ENCODE measurements at places on chromosomes 2 and 18.
A peak's percentile ranks its signal among the peaks of the same experiment; 100 is the strongest.

DNA sequence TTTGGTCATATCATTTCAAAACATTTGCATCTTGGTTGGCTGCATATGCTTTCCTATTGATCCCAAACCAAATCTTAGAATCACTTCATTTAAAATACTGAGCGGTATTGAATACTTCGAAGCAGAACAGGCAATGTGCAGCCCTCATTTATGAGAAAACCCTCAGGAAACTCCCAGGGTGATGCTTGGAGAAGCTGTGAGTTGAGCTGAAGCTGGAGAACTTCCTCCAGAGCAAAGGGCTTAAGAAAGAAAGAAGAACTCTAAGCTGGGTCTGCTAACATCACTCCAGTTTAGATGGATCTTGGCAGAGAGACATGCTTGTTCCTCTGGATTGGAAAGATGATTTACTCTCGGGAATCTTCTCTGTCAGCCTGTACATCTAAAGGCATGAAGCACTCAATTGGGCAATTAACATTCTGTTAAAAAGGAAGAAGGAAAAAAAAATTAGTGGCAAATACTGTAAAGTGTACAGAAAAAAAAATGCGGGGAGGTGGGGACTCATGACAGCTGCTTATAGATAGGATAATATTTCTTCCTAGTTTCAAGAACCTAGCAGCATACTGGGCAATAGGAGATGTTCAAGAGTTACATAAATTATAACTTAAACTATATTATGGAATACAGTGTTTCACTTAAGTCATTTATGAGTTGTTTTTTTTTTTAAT is 49.5 kb downstream of the ATIC start:
- DNase-seq, result no peak

GRCh38 chr2:240207661-240208060 is 67.2 kb upstream of the OTOS start:
- DNase-seq, result no peak

- DNase-seq, result no peak
These were observed 42.7 kb upstream of the TGFA start for GRCh38 chr2:70596293-70596692.

- no peak for DNase-seq
These were observed 59.0 kb upstream of the THOC1 start for GRCh38 chr18:326846-327245.

DNA sequence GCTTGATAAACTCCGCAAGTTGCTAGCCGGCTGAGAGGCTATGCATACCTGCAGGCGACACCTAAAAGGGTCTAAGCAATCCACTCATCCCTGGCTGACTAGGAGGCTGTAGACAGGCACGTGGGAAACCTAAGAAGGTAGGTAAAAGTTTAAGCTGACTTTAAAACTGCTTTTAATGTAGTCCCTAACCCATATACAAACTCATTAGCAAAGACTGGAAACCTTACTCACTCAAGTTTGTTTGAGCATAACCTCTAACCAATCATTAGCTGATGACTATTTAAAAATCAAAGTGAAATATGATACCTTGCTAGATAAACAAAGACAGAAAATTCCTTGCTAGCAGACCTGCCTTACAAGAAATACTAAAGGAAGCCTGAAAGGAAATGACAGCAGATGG is 106.4 kb downstream of the EXOC6B start:
- DNase-seq, result no peak

DNA sequence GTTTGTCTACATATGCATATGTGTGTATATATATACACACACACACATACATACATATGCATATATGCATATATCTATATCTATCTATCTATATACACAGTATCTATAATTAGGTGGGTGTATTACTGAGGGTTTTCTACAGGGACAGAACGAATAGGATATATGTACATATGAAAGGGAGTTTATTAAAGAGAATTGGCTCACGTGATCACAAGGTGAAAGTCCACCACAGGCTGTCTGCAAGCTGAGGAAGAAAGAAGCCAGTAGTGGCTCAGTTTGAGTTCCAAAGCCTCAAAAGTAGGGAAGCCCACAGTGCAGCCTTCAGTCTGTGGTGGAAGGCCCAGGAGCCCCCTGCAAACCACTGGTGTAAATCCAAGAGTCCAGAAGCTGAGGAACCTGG is 756.0 kb upstream of the ACVR2A start:
- no peak for DNase-seq

DNA sequence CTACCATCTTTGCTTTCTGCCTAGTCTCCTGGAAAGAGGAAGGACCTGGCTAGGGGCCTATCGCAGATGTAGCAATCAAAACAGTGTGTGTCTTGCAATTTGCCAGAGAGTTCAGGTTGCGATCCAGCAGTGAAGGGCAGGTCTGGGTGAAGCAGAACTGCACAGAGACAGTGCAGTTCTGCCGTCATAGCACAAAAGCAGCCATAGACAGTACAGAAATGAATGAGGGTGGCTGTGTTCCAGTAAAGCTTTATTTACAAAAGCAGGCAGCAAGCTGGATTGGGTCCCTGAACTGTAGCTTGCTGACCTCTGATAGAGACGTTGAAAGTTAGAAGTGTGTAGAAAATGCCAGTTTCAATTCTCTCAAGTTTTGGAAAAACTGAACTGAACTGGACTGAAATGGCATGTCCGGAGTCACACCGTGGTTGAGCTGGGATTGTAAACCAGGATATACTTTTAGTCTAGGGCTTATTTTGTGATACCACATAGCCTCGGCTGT is 186.8 kb downstream of the LTBP1 start:
- no peak for DNase-seq

- DNase-seq, result no peak
These were observed 36.5 kb upstream of the ASNSD1 start for GRCh38 chr2:189624648-189625355.

DNA sequence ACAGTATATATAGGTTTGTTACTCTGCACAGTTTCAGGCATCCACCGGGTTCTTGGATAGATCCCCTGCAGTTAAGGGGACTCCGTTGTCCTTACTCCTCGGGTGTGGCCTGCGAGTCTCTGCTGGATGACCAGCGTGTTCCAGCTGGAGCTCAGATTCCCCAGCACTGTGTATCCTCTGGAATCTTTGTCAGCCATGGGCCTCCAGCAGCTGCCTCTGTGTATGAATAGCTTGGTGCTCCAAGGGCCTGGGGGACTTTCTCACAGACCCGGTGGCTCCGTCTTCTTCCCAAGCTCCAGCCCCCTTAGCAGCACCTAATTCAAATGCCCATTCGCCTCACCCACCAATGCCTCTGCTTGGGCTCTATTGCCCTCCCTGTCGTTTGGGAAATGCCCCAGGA is 6.3 kb downstream of the ANO7 start:
- DNase-seq, result no peak

GRCh38 chr2:61405813-61406212 is 65.1 kb downstream of the USP34 start:
- no peak for DNase-seq

DNA sequence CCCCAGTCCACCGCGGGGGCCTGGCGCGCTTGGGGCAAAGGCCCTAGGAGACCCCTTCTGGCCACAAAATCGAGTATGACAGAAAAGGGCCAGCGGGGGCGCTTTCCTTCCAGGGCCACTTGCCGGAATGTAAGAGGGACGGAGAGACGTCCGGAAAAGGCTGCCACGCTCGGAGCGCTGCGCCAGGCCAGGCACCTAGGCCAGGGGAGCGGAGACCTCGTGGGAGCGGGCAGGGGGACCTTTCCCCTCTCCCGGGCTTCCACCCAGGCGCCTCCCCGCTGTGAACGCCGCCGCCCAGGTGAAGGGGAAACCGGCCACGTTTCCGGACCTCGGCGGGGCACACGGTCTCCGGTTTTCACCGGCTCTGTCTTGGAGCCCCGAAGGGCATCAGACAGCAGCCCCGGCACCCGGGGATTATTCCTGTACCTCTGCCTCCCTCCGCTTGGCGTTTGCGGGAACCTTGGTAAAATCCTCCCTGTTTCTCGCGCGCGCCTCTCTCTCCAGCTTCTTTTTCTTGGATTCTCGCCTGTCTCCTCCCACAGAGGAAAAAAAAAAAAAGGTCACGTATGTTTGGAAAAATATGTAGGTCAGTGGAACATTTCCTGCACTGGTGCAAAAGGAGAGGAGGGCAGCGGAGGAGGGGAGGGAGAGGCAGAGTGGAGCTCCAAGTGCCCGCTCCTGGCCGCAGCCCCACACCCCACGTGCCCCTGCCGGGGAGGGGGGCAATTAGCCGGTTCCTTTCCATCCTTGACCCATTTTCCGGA is 1.2 kb upstream of the NPAS2 start:
- peak; percentile 62 for DNase-seq

GRCh38 chr18:72840109-72840508 is 27.7 kb downstream of the NETO1 start:
- DNase-seq, result no peak

- no peak for DNase-seq
These were observed 113.8 kb upstream of the KLF7 start for GRCh38 chr2:207279520-207279919.

DNA sequence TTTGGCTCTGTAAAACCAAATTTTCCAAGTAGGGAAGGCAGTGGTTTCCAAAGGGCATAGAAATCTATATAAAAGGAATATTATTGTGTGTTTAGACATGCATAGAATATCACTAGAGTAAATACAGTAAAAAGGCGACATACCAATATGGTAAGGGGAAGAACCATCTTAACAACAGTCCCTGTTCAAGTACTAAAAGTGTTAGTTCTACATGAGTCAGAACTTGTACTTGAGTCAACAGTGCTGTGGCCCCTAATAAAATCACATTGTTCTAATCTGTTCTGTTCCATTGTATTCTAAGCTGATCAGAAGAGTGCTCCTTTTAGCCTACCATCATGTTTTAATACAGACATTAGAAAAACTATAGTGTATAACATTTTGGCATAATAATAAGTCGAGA is 36.1 kb upstream of the TNFRSF11A start:
- no peak for DNase-seq

GRCh38 chr2:50515638-50516037 is 516.3 kb downstream of the NRXN1 start:
- no peak for DNase-seq

DNA sequence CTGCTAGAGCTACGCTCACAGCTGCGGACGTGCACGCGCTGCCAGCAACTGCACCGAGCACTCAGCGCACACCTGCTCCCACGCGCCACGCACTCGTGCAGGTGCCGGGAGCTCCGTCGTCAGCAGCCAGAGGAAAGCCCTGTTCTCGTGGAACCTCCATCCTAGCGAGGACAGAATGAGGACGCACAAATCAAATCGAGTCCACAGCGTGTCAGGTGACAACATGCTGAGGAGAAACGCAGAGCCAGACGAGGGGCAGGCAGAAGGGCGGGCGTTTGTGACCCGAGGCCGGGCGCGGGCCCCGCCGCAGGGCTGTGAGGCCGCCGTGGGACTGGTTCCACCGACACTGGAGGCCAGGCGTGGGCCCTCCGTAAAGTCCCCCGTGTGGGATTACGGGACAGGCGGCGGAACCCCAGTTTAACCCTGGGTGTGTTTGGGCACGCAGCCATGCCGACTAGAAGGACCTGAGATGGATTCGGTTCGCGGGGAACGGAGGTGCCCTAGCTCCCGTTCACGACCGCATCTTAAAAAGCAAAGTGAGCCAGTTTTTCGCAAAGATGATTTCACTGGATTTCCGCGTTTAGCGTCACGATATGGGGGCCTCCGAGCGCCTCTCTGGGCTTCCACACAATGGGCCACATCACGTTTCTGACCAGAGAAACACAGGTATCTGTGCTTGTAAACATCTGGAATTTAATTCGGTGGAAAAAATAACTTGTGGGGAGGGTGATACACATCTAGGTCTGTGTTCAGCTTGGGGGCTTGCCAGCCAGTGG is 26.9 kb upstream of the ALKAL2 start:
- no peak for DNase-seq

DNA sequence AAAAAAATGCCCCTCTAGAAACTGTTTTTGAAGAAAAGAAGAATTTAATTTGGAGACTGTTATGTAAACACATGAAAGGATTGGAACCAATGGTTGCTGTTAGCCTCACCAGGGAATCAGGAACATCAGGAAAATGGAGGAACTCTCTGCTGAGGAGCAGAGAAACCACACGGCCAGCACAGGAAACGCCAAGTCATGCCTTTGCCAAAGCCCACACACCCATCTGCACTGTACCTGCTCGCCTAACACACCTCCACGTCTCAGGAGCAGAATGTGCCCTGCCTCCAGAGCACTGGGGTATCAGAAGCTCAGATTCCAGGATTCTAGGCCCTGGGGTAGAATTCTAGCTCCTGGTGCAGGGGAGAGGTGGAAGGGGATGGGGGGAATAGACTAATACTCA is 9.8 kb upstream of the SCYGR1 start:
- no peak for DNase-seq

DNA sequence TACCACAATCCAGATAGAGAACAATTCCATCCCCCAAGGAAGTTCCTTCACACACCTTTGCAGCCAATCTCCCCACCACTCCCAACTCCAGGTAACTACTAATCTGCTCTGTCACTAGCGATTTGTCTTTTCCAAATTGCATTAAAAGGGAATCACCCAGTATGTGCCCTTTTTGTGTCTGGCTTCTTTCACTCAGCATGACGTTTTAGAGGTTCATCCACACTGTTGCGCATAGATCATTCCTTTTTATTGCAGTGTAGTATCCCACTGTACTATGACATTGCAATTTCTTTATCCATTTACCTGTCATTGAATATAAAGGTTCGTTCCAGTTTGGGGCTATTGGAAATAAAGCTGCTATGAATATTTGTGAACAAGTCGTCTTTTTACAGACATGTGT is 31.6 kb downstream of the TNS1 start:
- DNase-seq, result no peak

DNA sequence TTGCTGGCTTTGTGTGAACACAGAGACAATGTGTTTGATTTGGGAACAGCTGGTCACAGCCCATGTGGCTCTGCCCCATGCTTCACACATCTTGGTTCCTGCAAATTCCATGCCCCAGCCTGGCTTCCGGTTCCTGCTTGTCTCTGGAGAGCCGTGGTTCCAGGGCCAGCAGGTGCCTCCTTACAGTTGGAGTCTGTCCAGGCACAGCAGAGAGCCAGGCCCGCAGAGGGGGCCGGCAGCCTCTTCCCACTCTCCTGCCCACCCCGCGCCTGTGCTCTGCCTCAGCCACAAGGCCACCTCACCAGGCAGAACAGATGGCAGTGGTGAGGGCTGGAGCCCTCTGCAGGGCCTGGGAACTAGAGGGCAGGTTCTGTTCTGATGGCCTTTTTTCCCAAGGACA is 81.5 kb downstream of the LDLRAD4 start:
- no peak for DNase-seq

GRCh38 chr2:11410101-11410500 is 55.9 kb downstream of the E2F6 start:
- DNase-seq, result no peak

- no peak for DNase-seq
These were observed 51.6 kb downstream of the BMP10 start for GRCh38 chr2:68819556-68819955.

- DNase-seq, result no peak
These were observed 157.3 kb downstream of the CDCA7 start for GRCh38 chr2:173511942-173512341.

GRCh38 chr18:22167471-22168241 is 1.7 kb upstream of the GATA6 start:
- no peak for DNase-seq

Data from substantia nigra (tissue), 51 donors.